ENCODE measurements at places on chromosomes 3 and 15.

DNA sequence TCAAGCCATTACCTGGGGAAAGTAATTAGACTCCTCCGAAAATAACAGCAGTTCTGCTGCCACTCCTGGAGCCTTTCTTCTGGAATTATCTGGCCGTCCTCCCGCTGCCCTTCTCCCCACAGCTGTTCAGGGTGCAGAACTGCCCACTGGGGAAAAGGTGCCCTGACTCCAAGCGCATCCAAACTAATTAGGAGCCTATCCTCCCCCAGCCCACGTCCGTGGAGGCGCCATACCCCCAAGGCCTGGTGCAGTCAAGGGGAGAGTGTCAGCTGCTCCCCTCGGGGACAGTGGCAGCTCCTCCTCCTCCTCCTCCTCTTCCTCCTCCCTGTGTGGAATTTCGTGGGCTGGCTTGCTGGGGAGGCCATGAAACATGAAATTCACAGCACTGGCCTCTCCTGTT, 177.2 kb downstream of the XXYLT1 start:
- DNase-seq = no peak

- no peak for DNase-seq
Measured at GRCh38 chr3:194279701-194280360, 71.3 kb downstream of the CPN2 start.

DNA sequence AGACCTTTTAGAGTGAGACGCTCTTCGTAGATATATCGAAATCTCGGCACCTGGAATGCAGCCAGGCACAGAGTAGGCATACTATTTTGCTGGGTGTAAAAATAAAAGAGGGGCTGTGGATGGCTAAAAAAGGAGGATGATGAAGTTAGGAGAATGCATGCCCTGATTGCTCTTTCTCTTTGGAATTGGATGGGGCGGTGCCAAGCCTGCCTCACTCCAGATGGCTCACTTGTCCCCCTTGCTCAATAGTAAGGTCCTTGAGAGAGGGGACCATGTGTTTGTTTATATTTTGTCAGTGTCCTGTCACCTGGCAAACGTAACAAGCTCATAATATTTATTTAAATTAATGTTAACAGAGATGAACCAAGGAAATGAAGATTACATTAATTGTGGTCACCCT, 33.0 kb downstream of the SNRK start:
- DNase-seq = no peak

DNA sequence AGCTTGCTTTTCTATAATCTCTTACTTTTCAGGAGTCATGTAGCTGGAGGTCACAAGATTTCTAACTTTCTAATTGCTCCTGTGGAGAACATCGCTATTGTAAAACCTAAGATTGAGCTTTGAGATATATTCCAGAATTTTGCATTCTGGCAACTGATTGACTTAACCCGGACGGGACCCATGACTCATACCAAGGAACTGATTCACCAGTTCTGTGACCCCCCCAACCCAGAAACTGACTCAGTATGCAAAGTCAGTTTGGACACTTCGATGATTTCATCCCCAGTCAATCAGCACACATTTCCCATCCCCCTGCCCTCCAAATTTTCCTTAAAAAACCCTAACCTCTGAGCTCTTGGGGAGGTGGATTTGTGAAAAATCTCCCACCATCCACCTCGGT, 396.5 kb upstream of the GBE1 start:
- DNase-seq = no peak

- peak; percentile 2 for DNase-seq
Measured at GRCh38 chr3:136694321-136694720, 57.9 kb downstream of the STAG1 start.

- DNase-seq = no peak
Measured at GRCh38 chr3:157180262-157180661, 20.3 kb upstream of the CCNL1 start.

- DNase-seq = no peak
Measured at GRCh38 chr3:111738238-111738637, 120.8 kb upstream of the PHLDB2 start.

- DNase-seq = no peak
Measured at GRCh38 chr3:55434789-55435188, 52.3 kb downstream of the WNT5A start.

DNA sequence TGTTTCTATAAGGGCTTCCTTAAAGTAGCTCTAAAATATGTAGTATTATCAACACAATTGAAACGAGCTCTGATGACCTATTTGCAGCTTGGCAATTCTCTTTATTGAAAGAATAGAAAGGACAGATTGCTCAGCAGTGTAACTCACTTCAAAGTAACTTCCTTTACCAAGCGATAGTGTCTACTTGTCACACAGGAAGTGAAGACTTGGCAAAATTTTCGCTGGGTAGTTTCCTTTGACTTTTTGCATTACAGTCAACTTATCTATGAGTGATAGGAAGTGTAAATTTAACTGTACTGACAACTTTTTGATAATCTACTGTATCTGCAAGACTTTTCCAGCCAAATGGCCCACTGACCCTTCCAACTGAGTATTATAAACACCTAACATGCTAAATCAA, 22.8 kb downstream of the SLC9A9 start:
- DNase-seq = no peak

- DNase-seq = no peak
Measured at GRCh38 chr3:165855581-165855980, 18.4 kb upstream of the BCHE start.

DNA sequence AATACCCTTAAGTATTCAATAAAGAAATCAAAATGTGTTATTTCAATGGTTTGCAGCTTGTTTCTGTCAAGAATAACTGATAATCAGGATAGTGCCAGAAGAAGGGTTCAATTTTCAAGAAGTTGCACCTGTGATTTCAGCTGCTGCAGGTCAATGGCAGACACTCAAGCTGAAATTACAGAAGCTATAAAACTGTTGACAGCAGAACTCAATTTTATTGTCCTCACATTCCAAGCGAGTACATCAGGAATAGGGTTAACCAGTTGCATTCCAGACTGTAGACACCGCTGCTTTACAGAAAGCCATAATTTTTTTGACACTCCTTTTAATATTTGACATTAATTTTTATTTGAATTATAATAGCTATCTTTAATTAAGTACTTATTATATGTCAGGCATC, 364.1 kb downstream of the CGGBP1 start:
- no peak for DNase-seq

GRCh38 chr3:127410678-127411077, 122.8 kb upstream of the PRR20G start:
- DNase-seq = no peak

GRCh38 chr15:55253580-55253979, 36.0 kb downstream of the RAB27A start:
- no peak for DNase-seq

DNA sequence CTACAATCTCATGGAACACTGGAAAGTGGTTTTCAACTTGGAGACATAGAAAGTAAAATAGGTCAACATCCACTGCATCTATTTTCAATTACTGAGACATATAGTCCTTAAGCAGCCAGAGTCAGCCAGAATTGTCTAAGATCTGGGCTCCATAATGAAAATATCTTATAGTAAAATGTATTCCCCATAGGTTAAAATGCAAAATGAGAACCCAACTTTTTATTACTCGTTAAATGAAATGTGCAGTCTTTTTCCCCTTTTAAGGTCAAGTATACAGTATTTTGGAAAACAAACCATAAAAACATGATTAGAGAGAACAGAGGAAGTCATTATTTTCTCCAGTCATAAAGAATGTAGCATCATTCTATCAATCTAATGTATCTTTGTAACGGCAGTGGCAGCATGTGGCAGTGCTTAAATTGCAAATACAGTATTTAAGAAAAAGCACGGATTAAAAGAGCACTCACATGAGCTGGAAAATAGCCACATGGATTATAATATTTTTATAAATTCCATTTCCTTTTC, 64.4 kb upstream of the CPB1 start:
- DNase-seq = no peak

GRCh38 chr3:33881156-33882064, 83.0 kb downstream of the PDCD6IP start:
- no peak for DNase-seq

DNA sequence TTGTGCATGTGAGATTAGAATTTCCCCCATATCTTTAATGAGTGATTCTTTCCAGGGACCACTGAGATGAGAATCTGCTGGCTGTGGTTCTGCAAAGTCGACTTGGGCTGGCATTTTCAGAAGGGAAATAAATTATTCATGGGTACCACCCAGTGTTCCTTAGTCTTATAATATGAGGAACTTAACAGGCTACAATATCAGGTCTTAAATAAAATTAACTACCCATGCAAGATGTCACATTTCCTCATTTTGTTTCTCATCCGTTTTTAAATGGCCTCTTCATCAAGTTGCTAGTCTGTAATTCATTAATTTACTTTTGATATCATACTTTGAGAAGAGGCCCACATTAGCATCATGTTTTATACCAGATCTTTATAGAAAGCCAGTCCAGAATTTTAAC, 58.3 kb upstream of the SKOR1 start:
- DNase-seq = no peak

GRCh38 chr3:181210275-181210674, 220.7 kb upstream of the DNAJC19 start:
- DNase-seq = no peak

DNA sequence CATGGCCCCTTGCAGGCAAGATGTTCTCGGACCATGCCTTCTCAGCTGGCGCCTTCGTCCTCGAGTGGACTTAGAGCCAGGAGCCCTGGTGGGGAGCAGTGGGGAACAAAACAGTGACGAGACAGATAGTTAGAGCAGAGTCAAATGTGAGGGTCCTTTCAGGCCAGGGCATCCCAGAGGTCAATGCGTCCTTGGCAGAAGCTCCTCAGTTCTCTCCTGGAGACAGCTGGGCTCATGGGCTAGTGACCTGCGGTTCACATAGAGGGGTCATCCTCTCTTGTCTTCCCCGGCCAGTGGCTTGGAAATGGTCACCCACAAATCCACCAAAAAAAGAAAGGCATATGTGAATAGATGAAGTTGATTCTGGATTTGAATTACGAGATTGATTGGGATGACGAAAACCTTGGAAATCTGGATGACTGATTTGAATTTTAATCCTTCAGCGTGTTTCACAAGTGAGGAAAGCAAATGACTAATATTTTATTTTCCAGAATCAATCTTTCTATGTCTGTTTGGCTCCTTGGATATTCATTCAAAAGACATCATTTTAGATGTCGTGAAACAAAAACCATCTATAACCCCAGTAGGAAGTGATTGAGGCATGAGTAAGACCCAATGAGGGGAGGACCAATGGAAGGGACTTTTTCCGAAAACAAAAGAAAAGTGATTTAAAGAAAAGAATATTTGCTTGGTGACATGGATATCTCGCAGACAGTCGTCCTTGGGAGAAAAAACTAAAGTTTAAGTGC, 84.5 kb downstream of the ASB7 start:
- DNase-seq = no peak

DNA sequence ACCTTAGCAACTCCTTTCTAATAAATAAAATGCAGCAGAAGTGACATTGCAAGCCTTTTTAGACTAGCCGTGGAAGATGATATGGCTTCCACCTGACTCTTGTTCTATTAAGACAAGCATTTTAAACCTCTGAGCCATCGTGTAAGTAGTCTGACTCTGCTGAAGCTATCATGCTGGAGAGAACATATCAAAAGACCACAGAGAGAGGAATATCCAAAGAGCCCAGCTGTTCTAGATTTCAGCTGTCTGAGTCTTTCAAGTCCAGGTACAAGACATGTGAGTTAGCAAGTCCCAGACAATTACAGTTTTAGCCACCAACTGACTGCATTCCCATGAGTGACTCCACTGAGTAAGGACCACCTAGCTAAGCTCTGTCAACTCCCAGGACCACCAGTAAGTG, 517.0 kb upstream of the NAALADL2 start:
- no peak for DNase-seq

DNA sequence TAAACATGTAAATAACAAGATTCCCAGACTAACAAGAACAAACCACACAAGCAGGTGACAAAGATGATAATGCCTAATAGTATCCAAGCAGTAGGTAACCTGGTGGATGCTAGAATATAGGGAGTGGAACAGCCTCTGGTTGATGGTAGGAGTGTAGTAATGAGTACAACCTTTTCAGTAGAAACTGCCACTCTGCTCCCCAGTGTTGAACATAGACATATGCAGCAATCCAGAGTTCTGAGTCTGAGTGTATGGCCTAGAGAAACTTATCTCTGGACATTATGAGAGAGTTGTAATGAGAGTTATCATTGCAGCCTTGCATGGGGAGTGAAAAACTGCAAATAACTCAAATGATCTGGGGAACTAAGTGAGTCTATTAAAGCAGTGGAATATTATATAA, 76.1 kb upstream of the ACAD9 start:
- no peak for DNase-seq

- no peak for DNase-seq
Measured at GRCh38 chr15:71811036-71811736, 832 bp downstream of the NR2E3 start.

- no peak for DNase-seq
Measured at GRCh38 chr15:39051626-39052322, 487.2 kb upstream of the RASGRP1 start.

DNA sequence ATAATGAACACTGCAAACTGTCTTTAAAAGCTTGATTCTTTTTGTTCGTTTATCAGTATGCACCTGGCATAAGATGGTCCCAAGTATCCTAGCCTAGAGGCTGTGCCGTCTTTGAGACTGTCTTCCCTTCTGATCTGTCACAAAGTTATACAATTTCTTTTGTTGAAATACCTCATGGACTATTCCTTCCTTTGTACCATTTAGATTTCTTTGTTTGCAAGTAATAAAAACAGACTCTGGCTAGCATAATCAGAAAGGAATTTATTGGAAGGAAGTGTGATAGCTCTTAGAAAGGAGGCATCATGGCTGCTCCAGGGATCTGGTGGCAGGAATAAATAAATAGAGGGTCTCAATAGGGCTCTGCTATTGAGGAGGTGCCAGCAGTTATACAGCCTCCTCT, 280.4 kb downstream of the SLC9A9 start:
- no peak for DNase-seq

- DNase-seq = no peak
Measured at GRCh38 chr3:42166214-42166613, 75.1 kb downstream of the TRAK1 start.

DNA sequence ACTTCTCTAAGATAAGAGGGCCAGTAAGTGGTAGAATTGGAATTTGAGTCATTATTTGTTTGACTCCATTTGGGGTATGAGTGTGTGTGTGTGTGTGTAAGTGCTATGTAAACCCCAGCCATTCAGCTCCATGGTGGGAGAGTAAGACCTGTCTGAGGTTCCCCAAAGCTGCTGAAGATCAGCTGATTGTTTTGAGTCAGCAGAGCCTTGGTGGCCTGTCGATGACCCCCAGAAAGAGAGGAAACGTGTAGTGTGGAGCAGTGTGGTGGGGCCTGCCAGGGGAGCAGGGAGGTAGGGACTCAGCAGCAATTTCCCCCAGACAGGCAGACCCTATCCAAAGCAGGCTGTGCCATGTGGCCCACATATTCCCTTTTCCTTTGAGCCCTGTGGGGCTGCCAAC, 5.3 kb downstream of the DVL3 start:
- DNase-seq = no peak

DNA sequence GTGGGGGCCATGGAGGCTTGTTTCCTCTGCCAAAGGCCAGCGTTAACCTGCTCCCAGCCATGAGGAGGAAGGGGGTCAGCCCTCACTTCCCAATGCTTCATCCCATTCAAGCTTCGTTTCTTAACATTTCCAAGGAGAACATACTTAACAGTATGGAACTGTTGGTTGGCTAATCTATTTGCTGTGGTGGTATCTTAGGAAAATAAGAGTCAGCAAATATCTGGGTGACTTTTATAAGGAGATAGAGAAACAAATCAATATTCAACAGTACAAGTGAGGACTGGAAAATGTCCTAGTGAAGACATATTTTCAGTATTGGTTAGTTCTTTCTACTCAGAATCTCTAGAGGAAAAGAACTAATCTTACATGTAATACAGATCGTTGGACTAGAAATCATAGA, 223.8 kb upstream of the ARRDC4 start:
- DNase-seq = no peak

All from effector memory CD4-positive, alpha-beta T cell (primary cell).